Fibroblast of skin of scalp (primary cell): ENCODE measurements at places on chromosomes 1 and 21.

GRCh38 chr1:246373828-246374569 lies 133.1 kb downstream of the SMYD3 start:
- DNase-seq, result no peak

DNA sequence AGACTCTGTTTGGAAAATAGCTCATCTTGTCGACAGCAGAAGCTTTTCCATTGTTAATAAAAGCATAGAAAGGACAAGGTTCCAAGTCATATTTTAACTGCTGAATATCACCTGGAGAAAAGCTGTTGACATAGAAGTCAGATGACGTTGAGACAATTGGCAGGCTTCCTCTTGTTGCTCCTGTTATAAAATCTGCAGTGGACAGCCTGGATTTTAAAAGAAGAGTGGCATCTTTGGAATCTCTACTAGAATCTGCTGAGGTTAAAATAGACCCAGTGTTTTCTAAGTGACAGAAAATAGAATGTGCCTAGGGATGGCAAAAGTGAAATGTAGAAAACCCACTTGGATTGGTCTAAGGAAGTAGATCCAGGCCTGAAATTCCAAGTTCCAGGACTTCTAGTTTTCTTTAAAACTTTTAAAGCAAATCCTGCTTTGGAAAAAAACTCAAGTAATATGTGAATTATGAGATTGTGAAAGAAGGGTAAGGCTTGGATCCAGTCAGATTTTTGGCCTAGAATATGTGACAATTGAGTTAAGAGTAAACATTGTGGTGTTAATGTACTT lies 53.6 kb upstream of the NEXN start:
- peak; percentile 64 for DNase-seq

GRCh38 chr21:45478115-45478801 lies 64.0 kb downstream of the SLC19A1 start:
- DNase-seq, result peak; percentile 72

DNA sequence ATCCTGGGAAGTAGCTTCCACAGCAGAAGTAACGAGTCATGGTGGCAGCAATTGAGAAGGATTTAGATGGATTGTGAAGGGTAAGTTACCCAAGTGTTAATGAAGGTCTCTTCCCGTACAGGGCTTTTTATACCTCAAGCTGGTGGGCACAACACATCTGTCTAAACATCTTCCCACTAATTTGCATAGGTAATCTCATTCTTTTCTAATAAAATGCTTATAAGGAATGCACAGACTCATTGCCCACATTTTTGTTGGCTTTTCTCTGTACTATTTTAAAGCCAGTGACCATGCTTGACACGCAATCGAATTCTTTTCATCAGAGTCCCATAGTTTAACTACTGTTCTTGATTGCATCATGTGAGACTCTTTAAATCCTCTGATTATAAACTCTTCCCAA lies at the start of gene KRTAP7-1:
KRTAP7-1 (minus strand) TSS at position 101 of the 400 bp plus-strand sequence; CDS start at position 40, 61 bp downstream.
- peak; percentile 11 for DNase-seq
